Cerebellar cortex (tissue), 1 donor: ENCODE measurements at places on chromosomes 7 and 10.
A peak's percentile ranks its signal among the peaks of the same experiment; 100 is the strongest.

- DNase-seq = no peak
These were observed 41.2 kb downstream of the TAX1BP1 start for GRCh38 chr7:27781188-27781587.

DNA sequence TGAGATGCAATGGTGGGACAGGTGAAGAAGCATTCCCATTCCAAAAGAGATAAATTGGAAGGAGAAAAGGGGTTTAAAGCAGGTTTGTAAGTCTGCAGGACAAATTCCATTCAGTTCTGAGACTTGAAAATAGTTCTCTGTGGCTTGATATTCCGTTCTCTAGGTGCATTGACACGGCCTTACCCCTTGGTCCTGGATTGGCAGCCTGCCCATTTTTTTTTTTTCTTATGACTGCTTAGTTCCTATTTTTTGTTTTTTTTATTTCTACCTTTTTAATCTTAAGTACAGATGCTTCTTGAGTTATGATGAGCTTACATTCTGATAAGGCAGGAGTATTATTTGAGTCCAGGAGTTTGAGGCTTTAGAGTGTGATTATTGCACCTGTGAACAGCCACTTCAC, 70.6 kb downstream of the MLLT10 start:
- no peak for DNase-seq

DNA sequence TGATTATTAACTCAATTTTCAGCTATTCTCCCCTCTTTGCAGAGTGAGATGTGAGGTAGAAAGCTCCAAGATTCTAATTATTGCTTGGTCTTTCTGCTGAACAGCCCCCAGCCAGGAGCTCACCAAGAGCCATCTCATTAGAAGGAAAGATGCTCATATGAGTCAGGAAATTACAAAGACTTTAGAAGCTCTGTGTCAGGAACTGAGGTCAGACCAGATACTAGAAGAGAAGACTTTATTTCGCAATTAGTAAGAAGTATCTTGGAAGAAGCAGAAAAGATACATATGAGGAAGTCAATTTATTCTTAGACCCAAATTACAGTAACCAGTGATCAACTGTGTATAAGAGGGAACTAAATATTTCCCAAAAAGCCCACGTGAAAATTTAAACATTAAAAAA, 626.9 kb downstream of the ZWINT start:
- no peak for DNase-seq

GRCh38 chr10:125260260-125260659, 99.9 kb upstream of the CTBP2 start:
- DNase-seq = no peak

GRCh38 chr7:1700086-1700485, 30.0 kb downstream of the ELFN1 start:
- DNase-seq = no peak

DNA sequence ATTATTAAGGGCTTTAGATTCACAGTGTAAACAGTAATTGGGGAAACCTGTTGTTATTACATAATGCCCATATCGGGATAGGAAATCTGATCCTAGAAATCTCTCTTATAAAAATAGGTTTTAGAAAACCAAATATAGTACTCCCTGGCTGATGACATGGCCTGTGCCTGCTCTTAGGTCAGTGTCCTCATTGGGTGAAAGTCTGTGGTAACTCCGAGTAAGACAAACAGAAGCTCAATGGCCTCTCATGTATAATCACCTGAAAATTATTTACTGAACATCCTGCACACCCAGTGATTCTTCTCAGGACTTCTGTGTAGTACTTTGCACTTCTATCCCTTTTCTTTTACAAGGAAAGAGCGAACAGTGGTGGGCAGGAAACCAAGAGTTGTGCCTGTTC, 37.8 kb downstream of the SEM1 start:
- no peak for DNase-seq

- DNase-seq = no peak
These were observed 84.0 kb downstream of the SEMA3D start for GRCh38 chr7:85102813-85103350.

DNA sequence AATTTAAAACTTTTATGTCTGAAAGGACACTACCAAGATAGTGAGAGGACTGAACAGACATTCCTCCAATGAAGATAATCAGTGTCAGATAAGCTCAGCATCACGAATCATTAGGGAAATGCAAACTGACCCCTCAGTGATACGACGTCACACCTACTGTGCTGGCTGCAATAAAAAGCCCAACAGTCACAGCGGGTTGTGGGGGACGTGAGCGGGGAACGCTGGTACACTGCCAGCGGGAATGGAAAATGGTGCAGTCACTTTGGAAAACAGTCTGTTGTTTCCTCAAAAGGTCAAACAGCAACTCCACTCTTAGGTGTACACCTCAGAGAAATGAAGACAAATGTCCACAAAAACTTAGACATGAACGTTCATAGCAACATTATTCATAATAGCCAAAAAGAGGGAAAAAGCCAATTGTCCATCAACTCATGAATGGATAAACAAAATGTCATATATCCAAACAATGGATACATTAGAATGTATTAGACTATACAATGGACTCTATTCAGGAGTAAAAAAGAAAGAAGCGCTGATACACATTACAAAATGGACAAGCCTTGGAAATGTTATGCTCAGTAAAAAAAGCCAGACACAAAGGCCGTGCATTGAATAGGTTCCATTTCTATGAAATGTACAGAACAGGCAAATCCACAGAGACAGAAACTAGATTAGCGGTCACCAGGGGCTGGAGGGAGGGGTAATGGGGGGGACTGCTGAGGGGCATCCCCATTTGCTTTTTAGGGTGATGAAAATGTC, 2.4 kb upstream of the ECHS1 start:
- DNase-seq = no peak

DNA sequence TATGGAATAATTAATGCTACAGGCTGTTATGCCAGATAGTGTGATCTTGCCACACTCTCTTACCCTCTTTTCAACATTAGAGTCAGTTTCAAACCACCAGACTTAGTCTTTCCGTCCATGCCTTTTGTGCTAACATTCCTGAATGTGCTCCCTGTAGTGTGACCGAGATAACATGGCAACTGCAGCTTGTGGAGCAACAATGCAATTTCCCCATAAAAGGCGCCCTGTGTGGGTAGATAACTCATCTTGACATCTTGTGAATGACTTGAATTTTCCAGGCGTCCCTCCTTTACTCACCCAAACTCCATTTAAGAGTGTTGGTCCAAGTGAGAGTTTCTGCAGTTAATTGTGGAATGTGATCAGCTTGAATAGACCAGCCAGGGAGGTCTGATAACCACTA, 99.6 kb downstream of the DNAH11 start:
- DNase-seq = no peak

GRCh38 chr7:148108381-148108780, 482.2 kb upstream of the C7orf33 start:
- no peak for DNase-seq

DNA sequence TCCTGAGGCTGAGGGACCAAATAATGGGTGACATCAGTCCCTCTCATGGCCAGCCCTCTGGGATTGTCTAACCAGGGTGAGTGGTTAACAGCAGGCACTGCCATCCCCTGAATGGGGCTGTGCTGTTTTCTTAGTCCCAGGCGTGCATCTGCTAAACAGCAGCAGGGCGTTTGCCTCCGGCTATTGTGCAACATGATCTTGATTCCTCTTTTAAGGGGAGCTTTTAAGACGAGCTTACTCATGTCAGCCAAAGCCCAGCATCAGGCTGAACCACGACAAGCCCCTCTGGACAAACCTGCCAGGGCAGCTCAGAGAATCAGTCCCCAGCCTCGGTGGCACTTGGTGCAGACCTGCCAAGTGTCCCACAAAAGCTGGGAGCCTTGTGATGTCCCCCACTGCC, 16.2 kb upstream of the IGFBP3 start:
- no peak for DNase-seq

DNA sequence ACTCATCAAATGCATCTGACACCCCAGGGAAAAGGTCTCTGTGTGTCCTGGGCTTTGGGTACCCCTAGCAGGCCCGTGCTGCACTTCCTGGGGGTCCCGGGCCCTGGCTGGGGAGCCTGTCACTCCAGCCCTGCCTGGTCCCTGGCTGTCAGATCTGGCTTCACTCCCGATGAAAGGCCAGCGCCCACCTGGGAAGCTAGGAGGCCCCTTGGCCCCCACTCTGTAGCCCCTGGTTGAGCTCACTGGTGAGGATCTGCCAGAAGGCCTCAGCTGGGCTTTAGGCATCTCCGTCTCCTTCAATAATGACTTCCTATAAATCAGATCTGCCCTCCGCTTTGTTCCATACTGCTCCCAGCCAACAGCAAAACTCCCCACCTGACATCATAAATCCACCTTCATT, 64.0 kb downstream of the GOLGA7B start:
- no peak for DNase-seq

DNA sequence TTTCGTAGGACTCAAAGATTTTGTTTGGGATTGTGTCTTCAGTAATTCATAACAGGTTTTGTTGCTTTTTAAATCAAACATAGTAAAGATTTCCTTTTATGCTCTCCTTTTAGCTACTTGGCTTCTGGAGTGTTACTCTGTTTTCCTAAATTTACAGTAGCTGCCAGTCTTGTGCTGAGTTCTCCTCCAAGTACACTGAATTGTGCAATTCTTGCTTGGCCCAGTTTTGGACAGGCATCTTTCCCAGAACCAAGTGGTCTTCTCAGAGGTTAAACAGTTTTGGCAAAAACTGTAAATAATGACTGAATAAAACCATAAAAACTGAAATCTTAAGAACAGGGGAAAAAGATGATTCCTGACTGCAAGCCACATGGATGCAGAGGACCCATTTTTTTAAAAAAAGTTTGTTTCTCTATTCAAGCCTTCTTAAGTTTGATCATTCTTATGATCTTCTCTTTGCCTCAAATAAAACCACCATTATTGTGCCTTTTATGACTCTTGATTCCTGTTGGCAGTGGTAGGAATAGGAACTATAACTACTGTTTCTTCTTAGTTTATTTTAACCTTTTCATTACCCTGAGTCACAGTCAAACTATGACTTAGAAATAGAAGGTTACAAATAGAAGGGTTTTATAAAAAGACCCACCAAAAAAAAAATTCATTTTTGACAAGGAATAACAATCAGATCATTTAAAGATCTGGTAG, 88.0 kb downstream of the MDFIC start:
- DNase-seq = no peak

DNA sequence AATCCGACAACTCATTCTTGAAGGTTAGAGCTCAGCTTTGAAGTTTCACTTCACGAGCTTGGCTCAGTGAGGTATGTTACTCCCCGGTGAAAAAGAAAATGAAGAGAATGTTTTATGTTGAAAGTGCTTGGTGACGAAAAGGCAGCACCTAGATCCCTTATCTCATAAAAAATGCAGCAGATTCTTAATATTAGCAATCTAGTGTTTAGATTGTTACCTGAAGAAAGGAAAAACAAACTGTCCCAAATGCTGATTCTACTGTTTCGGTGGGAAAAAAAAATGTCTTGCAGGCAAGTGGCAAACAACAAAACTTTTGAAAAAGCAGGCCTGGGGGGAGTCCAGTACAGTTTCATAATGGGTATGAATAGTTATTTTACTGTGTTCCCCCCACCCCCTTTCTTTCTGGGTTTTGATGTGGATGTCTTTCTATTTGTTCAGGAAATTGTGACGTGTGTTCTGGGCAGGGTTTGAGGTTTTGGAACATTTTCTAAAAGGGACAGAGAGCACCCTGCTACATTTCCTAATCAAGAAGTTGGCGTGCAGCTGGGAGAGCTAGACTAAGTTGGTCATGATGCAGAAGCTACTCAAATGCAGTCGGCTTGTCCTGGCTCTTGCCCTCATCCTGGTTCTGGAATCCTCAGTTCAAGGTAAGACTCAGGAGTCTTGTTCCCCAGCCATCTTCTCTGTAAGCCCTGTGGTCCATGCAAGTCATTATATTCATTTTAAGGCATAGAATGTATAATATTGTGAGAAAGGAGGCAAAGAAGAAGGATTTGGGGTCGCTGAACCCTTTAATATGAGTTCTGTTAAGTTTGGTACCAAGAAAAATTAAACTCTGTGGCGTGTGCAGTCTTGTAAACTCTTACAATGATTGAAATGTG, at the start of gene SRGN:
Gene SRGN (plus strand): TSS at position 514 of the 881 bp plus-strand sequence. CDS start 55 bp downstream, at position 569.
- peak; percentile 9 for DNase-seq

DNA sequence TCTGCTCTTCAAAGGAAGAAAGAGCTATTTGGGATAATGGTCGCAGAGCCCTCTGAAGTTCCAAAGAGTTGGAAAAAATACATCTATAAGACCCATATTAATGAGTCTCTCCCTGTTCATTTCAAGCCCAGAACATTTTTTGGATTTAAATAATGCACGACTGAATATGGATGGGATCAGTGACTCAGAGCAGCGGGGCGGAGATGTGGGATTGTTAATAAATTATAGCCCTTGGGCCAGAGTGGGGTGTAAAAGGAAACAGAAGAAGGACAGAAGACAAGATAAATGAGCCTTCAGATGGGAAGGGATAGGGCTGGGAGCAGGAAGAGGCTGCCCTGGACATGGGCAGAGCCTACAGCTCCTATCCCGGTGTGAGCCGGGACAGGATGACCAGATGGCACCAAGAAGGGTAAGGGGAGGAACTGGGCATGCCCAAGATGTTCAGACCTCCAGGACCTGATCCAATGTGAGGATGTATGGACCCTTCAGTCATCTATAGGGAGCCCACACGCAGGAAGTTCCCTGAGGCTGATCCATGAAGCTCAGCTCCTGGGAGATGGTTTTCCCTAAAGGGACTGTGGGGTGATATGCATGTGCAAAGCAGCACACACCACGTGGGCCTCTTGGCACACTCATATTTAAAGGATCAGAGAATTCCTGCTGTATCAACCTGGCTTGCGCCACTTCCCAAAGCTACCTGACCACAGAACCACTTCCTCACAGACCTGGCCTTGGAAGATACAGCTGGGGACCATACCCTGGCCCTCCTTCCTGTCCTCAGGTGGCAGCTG, 96.1 kb upstream of the PLXNA4 start:
- no peak for DNase-seq

DNA sequence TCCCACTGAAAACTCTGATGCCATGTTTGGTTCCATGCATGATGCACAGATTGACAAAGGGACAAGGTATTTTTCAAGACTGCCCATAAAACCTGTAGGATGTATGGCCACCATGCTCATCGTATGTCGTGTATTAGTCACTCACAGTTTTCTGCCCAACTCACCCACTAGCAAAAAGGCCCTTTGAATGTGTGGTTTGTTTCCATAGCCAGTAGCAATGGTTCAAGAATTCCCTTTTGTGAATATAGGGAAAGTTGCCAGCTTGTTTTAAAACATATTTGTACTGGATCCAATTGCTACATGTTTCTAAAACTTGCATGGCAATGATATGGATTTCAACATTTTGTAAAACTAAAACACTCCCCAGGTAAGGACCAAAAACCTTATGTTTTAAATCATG, 280.9 kb upstream of the YAE1 start:
- no peak for DNase-seq

- peak; percentile 68 for DNase-seq
These were observed at the start of gene HOXA9 for GRCh38 chr7:27165089-27165995. HOXA9 (minus strand) TSS chr7:27165537; CDS start chr7:27165457, 80 bp downstream.
